ENCODE measurements at places on chromosomes 6 and 20. TPM values are rescaled to one million over a fixed set of nuclear protein-coding genes. Genes with fewer than 3 reads are reported as not detected.

DNA sequence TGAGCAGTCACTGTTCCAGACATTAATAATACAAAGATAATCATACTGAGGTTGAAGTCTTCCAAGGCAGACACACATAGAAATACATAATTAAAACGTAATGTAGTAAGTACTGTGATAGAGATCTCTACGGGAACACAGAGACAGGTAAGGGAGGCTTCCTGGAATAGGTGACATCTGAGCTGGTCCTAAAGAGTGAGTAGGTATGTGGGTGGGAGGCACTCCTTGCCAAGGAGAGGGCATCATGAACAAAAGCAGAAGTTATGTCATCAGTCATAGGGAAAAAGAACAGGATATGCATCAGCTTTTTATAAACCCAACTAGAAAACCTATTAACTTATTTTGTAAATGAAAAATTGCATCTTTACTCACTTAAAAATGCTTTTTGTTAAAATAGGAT lies 110.0 kb downstream of the MAP7 start:
- H3K4me1 ChIP-seq: no peaks in the 10 kb centered on the region
- no peaks in the 10 kb centered on the region for H3K27me3 ChIP-seq
- H3K4me3 ChIP-seq: no peak overlapping the region
- no peak for DNase-seq
- H3K27ac ChIP-seq: no peak overlapping the region

DNA sequence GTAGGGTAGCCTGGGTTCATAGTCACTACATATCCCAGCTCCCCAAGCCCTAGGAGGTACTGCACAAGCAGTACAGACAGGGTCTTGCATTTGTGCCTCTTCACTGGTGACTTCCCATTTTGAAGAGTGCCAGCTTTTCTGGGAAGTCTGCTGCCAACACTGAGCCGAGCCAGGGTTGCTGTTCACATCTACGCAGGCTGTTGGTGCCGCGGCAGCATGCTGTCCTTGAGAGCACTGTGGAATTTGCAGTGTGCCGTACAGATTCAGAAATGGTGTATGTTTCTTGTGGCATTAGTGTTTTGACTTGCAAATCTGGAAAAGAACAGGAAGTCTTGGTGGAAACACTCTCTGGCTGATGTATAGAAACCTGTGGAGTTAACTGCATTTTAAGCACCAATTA lies 67.5 kb downstream of the JARID2 start:
- no peak overlapping the region for H3K4me3 ChIP-seq
- H3K27ac ChIP-seq: no peak overlapping the region
- H3K4me1 ChIP-seq: peaks cover 11% of the 10 kb centered on the region
- peak; percentile 70 for DNase-seq
- H3K27me3 ChIP-seq: no peaks in the 10 kb centered on the region

- H3K4me1 ChIP-seq: no peaks in the 10 kb centered on the region
- H3K4me3 ChIP-seq: no peak overlapping the region
- no peaks in the 10 kb centered on the region for H3K27me3 ChIP-seq
- no peak overlapping the region for H3K27ac ChIP-seq
- no peak for DNase-seq
Observed at GRCh38 chr20:50594591-50595432, 84.6 kb downstream of the PTPN1 start.

- DNase-seq: peak; percentile 82
- H3K27me3 ChIP-seq: no peaks in the 10 kb centered on the region
- H3K4me3 ChIP-seq: no peak overlapping the region
- no peaks in the 10 kb centered on the region for H3K4me1 ChIP-seq
Observed at GRCh38 chr6:44151348-44152108, 7.1 kb upstream of the CAPN11 start.

DNA sequence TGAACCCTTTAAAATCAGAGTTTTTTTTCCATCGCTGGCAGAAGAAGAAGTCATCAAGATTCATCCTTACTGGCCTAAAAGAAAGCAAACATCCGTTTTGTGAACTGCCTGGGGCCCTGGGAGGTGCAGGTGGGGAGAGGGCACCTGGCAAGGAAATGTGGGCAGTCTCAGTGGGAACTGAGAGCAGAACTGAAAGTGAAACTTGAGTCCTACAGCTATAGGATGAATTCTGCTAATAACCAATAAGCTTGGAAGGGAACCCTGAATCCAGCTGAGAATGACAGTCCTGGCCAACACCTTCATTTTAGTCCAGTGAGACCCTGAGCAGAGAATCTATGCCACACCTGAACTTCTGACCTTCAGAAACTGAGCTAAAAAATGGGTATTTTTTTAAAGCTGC lies 130.1 kb upstream of the ASCC3 start:
- H3K36me3 ChIP-seq: no peaks in the 10 kb centered on the region
- H3K27me3 ChIP-seq: no peaks in the 10 kb centered on the region
- no peak overlapping the region for H3K27ac ChIP-seq
- no peak overlapping the region for H3K4me3 ChIP-seq

Gene OR14J1
- not detected for total RNA-seq

DNA sequence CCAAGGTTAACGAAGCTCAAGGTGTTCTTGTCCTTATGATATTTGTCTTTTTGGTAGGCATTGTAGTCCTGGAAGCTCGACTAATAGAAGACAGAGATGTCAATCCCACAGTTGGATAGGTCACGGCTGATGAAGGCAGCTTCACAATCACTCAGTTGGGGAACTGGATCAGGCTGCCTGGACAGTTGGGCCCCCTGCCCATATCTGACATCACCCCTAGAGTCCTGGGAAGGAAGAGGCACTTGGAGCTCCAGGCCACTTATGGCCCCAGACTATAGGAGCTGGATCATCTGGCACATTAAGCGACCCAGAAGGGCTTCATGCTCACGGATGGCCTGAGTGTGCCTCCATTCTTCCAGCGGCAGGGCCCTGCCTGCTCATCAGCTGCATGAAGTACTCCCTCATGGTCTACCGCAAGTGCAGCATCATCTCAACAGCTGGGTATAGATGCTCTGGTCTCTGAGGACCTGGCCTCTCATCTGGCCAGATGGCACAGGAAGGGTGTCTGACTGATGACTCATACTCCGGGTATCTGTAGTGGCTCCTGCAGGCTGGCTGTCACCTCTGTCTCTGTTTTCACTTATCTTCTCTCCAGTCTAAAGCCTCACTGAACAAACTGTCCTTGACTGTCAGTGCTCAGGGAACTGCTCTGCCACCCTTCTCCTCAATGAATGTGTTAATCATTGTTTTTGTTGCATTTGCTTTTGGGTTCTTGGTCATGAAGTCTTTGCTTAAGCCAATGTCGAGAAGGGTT lies 29.2 kb upstream of the SSR1 start:
- H3K4me1 ChIP-seq: no peaks in the 10 kb centered on the region
- H3K27ac ChIP-seq: no peak overlapping the region
- no peak for DNase-seq
- H3K36me3 ChIP-seq: no peaks in the 10 kb centered on the region

Gene BCL2L1
- total RNA-seq: 69.1 TPM

Gene SLC22A1
- total RNA-seq: 2.8 TPM

Gene SLC29A1
- 142 TPM for total RNA-seq

- DNase-seq: no peak
- no peak overlapping the region for H3K4me3 ChIP-seq
- H3K27me3 ChIP-seq: no peaks in the 10 kb centered on the region
- H3K36me3 ChIP-seq: no peaks in the 10 kb centered on the region
- H3K4me1 ChIP-seq: no peaks in the 10 kb centered on the region
- no peak overlapping the region for H3K27ac ChIP-seq
Observed at GRCh38 chr6:114053791-114054190, 82.8 kb upstream of the HDAC2 start.

DNA sequence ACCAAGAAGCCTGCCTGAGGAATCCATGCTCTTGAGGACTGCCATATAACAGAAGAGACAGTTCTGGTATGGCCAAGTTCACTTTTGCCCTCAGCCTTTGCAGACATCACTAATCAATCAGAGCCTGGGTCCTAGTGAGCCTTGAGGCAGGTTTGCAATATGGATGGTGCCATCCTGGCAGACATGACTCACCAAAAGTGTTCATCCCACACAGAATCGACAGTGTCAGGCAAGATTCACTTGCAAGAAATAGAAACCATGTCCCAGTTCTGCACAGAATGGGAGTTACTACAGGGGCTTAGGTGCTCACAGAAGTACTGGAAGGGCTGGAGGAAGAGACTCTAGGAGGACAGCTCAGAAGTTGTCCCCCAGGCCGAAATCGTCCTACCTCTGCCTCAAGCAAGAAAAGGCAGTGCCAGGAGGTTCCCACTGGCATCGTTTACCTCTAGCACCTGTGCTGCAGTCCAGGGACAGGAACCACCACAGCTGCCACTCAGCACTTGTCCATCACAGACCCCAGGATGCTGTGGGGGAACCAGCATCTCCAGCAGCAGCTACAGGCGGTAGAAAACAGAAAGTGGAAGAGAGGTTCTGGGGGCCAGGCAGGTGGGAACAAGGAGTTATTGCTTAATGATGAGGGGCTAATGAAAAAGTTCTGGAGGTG lies 42.6 kb upstream of the PHACTR3 start:
- H3K27ac ChIP-seq: no peak overlapping the region
- no peak overlapping the region for H3K4me3 ChIP-seq
- H3K4me1 ChIP-seq: no peaks in the 10 kb centered on the region
- no peaks in the 10 kb centered on the region for H3K36me3 ChIP-seq
- H3K27me3 ChIP-seq: no peaks in the 10 kb centered on the region

Gene SIRPB2
- 12.9 TPM for total RNA-seq

All from aorta (tissue), 5 donors.